G401 (cell line): ENCODE measurements at places on chromosomes 3 and 15.

DNA sequence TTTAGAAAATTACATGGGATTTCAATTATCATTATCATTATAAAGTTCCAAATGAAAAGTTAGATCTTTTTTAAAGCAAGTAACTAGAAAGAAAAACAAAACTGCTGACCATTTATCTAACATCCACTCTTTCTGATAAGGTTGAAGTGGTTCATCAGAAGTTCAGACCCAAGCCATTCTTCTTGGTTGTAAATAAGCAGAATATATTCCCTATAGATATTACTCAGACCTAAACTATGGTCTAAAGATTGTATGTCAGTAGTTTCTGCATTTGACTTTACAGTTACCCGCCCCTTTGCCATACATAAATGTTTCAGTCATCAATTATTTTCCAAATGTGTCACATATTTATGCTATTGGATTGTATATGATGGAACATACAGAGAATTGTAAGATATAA is 136.7 kb downstream of the PLOD2 start:
- DNase-seq: no peak

GRCh38 chr3:95899911-95900310 is 914.5 kb upstream of the EPHA6 start:
- no peak for DNase-seq

DNA sequence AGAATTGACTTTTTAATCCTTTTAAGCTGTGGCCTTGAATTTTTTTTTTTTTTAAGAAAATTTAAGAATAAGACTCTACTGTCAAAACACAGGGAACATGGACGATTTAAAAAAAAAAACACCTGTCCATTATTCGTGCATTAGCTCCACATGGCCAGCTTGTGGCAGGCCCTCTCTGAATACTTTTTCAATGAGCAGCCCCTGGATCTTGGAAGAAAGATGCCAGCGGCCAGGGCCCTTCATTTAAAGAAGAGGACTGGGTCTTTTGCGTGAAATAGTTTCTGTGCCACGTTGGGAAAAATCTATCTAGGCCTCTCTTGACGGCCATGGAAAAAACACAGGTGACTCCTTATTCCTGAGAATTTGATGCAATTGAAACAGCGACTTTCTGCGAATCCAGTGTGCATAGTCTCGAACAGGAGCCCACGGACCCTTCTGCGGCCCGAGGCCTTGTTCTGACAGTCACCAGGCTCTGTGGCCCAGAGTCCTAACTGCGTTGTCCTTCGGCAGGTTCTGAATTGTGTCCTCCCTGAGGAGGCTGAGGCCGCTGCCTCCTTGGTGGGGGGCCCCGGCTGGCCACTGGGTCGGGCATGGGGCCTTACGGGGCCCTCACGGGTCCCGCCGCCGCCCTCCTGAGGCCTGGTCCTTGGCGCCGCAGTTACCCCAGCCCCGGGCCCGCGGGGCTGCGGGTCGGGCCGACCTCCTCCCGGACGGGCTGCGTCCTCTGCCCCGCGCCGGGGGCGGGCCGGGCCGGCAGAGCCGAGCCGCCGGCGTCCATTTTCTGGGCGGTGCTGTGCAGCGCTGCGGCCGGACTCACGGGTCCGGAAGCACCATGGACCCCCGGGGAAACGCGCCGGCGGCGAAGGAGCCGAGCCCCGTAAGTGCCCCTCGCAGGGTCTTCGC is 33.5 kb downstream of the ZBTB38 start:
- peak; percentile 41 for DNase-seq

DNA sequence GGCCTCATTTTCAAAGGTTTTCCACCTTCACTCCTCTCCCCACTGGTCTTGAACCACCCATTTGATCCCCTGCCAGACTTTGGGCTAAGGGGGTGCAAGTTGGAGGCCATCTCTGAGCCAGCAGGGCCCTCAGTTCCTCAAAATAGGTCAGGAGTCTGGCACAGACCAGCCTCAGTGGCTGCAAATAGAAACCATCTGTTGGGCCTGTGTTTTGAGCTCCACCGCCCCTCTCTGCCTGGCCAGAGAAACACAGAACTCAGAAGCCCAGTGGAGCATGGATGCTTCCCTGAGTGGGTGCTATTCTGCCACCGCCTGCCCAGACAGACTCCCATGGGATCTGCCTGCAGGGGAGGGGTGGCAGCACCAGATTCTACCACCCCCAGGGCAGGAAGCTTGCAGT is 56.3 kb downstream of the CORO2B start:
- DNase-seq: peak; percentile 99
